ENCODE measurements at places on chromosomes 13 and 19. TPM values are rescaled to one million over a fixed set of nuclear protein-coding genes. Genes with fewer than 3 reads are reported as not detected.

- DNase-seq, result no peak
Measured at GRCh38 chr19:13195678-13196077, 45.5 kb downstream of the IER2 start.

DNA sequence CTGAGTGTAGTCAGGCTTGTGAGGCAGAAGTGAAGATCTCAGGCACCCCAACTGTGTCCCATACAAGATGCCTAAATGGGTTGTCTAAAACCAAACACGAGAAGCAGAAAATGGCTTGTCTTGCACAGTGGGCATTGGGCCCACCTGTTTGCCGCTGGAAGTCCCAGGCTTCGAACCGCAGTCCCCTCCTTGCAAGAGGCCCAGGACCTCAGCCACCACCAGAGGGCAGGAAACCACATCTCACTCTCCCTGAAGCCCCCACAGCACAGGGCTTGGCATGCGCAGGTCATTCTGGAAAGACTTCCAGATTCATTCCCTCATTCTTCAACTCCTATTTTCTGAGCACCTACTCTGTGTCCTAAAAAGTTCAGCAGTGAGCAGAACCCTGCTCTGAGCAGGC is 973.7 kb downstream of the UQCRFS1 start:
- DNase-seq, result peak; percentile 38

MED16 gene
- total RNA-seq, result 3.9 TPM

DNA sequence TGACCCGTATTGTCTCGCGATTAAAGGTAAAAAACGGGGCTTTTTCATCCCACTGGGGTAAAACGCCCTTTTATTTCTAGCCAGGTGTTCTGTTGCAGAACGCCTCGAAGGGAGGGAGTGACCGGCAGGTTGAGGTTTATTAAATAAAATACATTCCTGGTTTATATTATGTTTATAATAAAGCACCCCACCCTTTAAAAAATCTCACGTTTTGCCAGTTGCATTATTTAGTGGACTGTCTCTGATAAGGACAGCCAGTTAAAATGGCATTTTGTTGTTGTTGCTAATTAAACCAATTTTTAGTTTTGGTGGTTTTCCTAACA is 25.1 kb upstream of the ZNF850 start:
- DNase-seq, result no peak

DNA sequence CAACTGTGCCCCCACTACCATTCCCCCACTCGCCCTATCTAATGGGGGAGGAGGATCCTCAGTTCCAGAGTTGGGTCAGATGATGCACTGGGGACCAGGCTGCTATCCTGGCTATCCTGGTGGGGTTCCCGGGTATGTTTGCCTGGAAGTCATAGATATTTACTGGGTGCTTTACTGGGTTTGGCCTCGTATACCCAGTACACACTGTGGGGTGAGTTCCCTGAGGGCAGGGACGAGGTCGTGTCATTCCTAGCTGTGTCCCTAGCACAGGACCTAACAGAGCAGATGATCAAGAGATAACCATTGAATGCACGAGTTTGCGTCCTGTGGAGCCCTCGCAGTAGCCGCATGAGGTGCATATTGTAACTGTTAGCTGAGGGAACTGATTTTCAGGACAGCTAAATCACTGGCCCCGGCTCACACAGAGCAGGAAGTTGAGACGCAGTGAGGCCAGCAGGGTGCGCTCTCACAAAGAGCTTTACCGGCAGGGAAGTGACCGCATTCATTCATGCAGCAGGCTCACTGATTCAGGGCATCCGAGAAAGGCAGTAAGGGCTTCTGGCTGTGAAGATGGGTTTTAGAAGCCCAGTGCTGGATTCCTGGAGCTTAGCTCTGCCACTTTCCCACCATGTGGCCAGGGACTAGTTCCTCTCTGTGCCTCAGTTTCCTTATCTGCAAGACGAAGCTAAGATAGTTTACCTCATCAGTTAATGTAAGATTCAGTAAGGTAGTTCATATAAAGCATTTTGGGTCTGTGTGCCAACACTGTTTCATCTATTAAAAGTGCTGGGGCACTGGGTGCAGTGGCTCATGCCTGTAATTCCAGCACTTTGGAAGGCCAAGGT is 6.0 kb downstream of the RUVBL2 start:
- peak; percentile 82 for DNase-seq

DNA sequence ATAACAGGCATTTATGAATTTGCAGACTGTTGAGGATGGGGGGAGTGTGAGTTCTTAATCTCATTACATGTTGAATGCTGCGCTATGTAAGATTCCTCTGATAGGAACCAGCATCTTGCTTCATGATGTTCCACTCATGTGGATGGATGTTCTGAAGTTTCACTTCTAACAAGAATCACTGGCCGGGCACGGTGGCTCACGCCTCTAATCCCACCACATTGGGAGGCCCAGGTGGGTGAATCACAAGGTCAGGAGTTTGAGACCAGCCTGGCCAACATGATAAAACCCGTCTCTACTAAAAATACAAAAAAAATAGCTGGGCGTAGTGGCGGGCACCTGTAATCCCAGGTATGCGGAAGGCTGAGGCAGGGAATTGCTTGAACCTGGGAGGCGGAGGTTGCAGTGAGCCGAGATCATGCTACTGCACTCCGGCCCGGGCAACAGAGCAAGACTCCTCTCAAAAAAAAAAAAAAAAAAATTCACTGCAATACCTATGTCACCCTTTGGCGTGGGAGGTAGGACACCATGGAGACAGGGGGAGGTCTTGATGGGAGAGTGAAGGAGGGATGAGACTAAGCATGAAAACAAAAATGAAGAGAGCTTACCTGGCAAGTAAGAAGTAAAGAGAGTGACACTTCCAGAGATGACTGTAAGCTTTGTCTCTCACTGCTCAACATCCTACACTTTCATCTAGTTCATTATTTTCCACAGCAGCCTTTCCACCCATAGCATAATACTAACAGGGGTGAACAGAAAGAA is 133.0 kb downstream of the DCT start:
- no peak for DNase-seq

DNA sequence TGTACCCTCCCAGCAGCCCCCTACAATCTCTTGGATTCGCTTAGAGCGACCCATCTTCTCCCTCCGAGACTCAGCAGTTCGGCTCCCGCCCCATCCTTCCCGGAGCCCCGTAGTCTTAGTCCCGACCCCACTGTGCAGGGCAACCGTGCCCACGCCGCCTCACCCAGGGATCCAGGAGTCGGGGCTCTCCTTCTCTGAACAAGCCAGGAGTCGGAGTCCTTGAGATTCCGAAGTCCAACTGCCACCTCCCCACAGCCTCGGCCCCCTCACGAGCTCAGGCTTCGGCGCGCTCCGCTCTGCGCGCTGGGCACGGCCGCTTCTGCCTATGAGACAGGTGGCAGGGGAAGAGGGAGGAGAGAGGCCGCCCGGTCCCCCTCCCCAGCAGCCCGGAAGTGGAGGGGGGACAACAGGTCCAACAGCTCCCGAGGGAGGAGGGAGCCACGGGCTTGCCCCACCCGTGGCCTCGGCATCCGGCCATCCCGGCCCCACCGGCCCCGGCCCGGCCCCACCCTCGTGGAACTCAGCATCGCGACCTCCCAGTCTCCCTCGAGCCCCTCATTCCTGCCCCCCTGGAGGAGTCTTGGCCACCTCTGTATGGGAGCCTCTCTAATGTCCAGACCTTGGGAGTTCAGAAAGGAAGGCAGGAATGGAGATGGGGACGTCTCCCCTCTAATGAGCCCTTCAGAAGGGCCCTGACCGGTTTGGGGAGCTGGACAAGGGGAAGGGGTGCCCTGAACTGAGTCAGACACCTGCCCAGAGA is at the start of gene PHLDB3:
Gene PHLDB3, minus strand, starts transcription at position 321 of the 760 bp plus-strand sequence. CDS start 628 bp downstream, outside the sequence.
- DNase-seq, result no peak

ACTMAP gene
- 0.51 TPM for total RNA-seq

All from SK-MEL-5 (cell line).